Sciatic nerve (tissue), 2 donors: ENCODE measurements at places on chromosomes 6 and 20. TPM values are rescaled to one million over a fixed set of nuclear protein-coding genes. Genes with fewer than 3 reads are reported as not detected.

DNA sequence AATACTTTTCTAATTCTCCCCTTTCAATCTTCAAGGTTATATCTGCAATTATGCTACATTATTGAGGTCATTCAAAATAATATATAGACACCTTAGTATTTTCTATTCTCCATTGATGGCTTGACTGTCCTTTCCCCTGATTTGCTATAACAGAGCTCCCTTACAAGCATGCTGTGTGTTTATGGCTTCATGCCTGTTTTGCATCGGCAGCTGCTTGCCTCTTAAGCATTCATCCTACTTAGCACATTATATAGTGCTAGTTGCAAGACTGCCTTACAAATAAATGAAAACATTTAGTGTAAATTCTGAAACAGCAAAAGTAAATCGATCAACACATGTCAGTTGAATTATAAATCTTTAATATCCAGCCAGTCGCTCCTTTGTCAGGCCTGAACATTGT, 476.2 kb upstream of the POU3F2 start:
- DNase-seq: no peak

DNA sequence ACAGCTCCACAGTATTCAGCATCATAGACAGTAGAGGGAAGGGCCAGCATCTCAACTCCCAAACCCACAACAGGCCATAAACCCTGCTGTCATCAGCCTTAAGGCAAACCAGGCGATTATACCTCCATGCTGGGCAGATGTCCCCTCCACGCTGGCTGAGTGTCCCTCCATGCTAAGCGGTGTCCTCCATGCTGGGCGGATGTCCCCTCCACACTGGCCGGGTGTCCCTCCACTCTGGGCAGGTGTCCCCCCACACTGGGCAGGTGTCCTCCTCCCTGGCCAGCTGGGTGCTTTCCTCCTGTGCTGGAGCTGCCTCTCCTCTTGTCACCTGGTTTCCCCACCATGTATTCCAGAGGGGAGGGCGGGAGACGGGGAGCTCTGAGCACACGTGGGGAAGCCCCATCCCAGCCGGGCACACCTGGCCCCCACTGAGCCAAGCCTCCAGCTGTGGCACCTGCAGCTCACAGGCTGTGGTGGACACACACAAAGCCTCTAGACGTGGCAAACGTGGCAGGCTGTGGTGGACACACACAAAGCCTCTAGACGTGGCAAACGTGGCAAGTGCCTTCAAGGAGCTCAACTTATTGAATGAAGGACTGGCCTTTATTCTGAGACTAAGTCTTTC, 197.1 kb downstream of the TAF4 start:
- DNase-seq: no peak

DNA sequence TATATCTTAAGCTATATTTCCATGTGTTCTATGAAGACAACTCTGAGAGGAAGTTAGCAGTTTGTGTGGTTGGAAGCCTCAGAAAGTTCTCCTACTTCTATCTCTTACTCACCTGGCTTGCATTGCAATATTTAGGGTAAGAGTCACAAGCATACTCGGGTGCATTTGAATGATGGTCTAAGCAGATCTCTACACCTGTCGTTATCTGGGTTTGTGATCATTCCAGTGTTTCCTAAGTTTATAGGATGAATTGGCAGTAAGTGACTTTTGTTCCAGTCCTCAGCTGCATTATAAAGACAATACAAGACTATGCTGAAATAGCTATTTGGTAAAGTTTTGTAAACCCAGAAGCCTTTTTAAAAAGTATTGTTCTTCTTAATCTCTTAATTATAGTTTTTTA, 36.9 kb downstream of the CBFA2T2 start:
- no peak for DNase-seq

DNA sequence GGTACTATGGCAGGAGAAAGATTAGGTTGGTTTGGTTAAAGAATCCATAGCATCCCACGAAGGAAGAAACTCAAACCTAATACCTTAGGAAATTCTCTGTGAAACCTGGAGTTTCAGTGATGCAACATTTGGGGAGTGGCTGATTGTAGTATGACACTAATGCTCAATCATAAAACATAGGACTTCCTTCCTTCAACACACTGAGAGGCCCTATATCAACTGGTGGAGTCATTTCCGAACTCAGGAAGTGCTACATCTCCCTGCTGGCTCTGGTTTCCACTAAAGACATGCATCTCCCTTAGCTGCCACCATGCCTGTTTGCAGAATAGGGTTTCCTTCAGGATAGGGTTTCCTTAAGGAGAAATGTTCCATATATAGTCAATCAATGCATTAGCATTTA, 5.2 kb upstream of the MANEA start:
- no peak for DNase-seq

DNA sequence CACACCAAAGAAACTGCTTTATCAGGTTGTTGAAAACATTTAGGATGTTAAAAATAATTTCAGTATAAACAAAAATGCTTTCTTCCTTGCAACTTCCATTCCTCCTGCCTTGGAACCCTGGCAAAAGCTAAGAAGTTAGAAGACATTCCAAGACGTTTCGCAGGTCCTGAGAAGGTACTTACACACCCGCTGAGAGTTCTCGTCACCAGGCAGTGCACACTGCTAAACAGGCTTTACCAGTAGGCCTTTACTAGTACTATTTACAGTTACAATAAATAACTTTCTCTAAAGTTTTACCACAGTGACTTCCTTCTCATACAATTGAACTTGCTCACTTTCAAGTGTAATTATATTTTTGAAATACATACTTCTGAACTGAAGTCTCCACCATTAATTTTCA, 81.4 kb upstream of the RPS6KA2 start:
- no peak for DNase-seq

DNA sequence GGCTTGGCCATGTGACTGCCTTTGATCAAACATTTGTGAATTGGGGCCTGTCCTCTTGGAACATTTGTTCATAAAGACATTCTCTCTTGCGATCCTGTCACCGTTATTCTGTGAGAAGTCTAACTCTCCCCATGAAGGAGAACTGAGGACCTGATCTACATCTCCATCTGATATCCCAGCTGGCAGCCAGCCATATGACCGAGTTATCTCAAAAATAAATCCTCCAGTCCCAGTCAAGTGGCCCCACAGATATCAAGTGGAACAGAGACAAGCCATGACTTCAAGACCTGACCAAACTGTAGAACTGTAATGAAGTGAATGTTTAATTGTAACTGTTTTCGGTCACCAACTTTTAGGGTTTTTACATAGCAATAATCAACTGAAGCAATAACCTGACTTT, 25.7 kb downstream of the SNX3 start:
- DNase-seq: no peak

GRCh38 chr6:152428126-152428525, 209.0 kb downstream of the SYNE1 start:
- no peak for DNase-seq

- DNase-seq: no peak
Measured at GRCh38 chr6:42569102-42570028, 5.5 kb downstream of the UBR2 start.

Gene TNF
- 0.40 TPM for total RNA-seq

GRCh38 chr20:19223640-19224039, 11.2 kb downstream of the SLC24A3 start:
- DNase-seq: no peak

Gene METTL24
- 2.7 TPM for total RNA-seq

DNA sequence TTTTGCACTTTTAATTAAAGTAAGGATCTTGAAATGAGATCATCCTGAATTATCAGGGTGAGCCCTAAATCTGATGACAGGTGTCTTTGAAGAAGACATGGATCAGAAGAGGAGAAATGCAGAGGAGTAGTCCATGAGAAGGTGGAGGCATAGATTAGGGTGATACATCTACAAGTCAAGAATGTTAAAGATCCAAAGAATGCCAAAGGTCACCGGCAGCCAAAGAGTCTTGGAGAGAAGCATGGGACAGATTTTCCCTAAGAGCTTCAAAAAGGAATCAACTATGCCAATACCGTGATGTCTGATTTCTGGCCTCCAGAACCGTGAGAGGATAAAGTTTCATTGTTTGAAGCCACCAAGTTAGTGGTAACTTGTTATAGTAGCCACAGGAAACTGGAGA, 59.0 kb upstream of the THEMIS start:
- DNase-seq: no peak

Gene TREM2
- total RNA-seq: 8.8 TPM

DNA sequence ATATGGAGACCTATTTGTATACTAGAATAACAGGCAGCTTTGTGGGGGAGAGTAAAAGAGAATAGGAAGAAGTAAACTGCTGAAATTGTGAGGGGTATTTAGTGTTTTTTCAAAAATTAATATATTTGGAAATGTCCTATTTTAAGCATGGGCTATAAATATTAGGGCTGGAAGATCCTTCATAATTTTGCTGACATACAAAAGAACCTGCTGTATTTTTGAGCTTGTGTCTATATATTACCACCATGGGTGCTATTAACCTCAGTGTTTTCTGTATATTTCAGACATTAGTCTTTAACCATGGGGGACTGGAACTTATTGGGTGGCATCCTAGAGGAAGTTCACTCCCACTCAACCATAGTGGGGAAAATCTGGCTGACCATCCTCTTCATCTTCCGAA, at the start of gene GJA10:
GJA10 (plus strand) TSS at position 301 of the 400 bp plus-strand sequence; CDS start at position 301, 0 bp downstream.
- DNase-seq: no peak
